NCI-H1436 (cell line): ENCODE measurements at places on chromosomes 1 and 21.
A peak's percentile ranks its signal among the peaks of the same experiment; 100 is the strongest.

GRCh38 chr1:240701412-240701811 lies 89.5 kb upstream of the GREM2 start:
- no peak for DNase-seq

DNA sequence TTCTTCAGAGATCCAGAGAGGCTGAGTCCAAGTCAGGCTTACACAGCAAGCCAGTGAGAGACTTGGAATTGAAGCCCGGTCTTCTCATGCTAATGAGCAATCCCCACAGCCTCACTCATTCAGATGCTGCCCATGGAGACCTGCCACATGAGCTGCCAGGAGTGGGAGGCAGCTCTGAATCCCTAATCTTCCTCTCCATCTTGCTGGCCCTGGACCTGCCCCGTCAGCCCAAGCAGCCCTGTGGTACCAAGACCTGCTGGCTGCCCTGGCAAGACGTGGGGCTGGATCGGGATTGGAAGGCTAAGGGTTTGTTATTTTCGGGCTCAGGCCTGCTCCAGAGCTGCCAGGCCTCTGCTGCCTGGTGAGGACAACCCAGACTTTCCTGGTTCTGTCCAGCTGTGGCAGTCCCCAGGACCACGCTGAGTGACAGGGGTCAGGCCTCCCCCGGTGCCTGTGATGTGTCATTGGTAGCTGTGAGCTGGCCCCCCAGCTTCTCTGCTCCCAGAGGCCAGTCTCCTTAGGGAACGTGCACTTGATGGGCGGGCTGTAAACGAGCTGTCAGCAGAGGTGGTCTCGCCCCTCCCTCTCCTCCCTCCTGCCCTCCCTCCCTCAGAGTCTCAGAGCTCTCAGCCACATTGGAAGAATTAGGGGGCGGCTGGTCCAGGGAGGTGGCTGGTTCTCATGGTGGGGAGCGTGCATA lies 135.0 kb downstream of the FOXD2 start:
- no peak for DNase-seq

DNA sequence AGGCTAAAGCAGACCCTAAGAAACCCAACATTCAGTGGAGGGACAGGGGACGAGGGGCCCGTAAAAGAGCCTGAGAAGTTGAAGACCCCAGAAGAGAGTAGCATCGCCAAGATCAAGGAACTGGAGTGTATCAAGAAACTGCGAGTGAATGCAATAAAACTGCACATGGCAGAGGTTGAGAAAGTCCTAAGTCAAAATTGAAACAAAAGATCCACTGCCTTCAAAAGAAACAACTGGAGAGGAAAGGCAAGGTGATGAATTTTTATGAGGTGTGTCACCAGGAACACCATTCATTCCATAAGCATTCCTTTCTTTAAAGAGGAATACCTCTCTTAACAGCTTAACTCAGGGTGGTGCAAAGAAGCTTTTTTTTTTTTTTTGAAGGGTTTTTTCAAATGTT lies 38.3 kb upstream of the ADORA3 start:
- no peak for DNase-seq

GRCh38 chr1:104125970-104126369 lies 376.3 kb downstream of the AMY1C start:
- no peak for DNase-seq

DNA sequence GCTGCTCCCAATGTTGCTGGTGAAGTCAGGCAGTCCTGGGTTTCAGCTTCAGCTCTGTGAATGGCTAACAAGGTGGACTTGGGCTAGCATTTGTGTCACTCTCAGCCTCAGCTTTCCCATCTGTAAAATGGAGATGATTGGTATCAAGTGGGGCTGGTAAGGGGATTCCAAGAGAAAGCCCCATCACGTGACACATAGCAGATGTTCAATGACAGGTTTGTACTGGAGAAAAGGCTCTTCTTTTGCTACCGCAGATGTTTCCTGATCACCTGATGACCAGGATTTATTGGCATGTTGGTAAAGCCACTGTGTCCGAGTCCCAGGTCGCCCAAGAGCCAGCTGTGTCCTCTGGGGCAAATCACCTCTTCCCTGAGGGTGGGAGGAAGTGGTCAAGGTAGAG lies 335.0 kb downstream of the MATN1 start:
- DNase-seq, result no peak

DNA sequence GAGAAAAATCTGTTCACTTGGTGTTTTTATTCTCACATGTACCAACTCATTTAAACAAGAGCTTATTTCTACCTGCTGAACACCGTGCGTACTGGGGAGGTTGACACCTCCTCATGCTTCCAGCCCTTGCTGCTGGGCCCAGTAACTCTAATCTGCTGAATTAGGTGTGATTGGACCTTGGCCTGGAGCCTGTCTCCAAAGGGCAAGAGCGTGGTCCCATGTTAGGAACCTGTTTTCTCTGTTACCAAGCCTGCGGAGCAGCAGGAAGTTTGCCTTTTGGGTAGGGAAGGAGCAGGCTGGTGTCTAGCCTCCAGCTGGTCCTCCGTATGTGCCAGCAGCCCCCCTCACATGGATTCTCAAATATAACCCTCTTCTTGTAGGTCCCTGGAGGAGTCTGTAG lies 10.9 kb upstream of the SLC27A3 start:
- no peak for DNase-seq

DNA sequence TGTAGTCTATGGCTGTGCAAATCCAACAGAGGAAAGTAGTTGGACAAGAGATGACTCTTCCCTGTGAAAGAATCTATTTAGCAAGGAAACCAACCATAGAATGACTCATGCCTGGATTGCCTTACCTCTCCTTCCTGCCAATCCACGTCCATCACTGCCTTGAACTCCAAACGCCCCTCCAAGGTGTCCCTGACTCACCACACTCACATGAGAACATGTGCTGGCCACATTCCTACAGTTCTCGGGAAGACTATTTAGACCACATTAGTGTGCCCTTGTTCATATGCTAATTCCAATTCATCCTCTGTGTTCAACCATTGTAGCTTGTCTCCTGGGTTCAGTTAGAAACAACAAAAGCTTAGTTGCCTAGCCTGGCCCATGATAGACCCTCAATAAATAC lies 157.3 kb downstream of the SLC30A10 start:
- DNase-seq, result no peak

GRCh38 chr1:244371242-244372141 lies 80.2 kb downstream of the ADSS2 start:
- DNase-seq, result peak; percentile 23

DNA sequence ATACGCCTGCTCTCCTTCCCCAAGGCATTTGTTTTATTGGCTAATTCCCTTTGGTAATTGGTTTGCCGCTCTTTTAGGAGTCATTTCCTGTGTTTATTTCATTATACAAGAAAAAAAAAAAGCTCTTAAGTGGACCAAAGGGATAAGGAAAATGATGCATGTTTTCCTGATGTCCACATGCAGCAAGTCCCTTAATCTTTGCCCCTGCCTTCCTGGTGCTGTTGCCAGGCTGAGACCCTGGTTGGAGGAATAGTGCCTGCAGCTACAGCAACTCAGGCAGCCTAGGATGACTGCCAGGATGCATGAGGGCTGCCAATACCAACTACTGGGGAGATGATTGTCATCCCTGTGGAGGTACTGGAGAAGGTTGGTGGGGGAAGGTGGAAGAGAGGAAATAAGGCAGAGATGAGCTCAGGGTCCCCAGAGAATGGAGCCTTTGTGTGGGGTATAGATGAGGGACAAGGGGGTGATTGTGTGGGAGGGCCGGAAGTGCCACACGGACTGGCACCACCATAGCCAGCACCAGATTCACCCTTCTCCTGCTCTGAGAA lies 6.1 kb upstream of the GATAD2B start:
- DNase-seq, result no peak

- DNase-seq, result no peak
These were observed 75.4 kb downstream of the ABCA4 start for GRCh38 chr1:94045465-94046056.

DNA sequence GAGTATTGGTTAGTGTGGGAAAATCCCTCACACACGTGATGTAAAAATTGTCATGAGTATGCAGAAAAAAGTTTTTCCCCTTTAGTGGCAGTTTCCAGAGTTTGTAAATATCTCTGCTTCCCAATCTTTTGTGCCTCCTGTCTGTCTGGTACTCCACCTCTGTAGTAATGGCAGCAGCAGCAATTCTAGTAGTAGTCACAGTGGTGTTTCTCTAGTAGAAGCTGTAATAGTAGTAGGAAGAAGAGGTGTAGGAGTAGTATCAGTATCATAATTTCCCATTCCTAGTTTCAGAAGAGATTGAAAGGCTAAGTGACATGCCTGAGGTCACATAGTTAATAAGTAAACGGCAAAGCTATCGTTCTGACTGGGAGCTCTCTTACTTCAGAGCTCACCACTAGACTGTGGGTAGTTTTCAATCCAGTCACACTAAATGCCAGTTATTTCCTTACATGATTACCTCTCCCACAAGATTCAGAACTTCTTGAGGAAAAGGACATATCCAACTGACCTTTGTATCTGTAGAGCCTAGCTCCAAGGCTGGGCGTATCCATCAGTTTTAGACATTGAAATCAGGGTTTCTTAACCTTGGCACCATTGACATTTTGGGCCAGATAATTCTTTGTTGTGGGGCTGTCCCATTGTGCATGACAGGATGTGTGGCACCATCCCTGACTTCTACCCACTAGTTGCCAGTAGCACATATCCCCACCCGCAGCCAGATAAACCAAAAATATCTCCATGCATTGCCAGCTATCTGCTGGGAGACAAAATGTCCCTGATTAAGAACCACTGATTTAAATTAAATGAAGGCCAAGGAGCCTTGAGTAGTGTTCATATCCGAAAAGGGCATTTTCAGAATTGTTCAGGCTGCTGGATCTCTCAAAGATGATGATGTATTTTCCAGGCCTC lies 135.9 kb downstream of the FGGY start:
- DNase-seq, result no peak

GRCh38 chr1:221782477-221782876 lies 40.6 kb upstream of the DUSP10 start:
- DNase-seq, result no peak

- peak; percentile 46 for DNase-seq
These were observed 48.5 kb upstream of the ECE1 start for GRCh38 chr1:21338573-21339355.

DNA sequence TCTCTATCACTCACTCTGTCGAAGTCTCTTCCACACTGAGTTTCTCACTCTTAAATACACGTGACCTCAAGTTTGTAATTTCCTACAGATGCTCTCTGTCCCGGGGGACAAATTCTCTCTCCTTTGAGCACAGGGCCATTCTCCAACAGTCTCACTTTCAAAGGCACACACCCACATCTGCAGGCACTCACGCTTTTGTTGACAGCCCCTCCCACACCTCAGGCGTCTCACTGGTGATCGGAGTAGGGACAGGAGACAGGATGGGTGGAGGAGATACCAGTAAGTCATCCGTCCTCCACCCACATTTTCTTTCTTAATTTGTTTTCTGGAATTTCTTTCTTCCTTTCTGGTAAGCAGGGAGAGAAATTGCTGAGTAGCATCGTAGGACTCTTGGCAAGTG lies 40.6 kb upstream of the GREM2 start:
- no peak for DNase-seq
